ENCODE measurements at places on chromosomes 5 and 9. TPM values are rescaled to one million over a fixed set of nuclear protein-coding genes. Genes with fewer than 3 reads are reported as not detected.

IFNA8 gene
- not detected for total RNA-seq

SPINK6 gene
- not detected for total RNA-seq

TUSC1 gene
- total RNA-seq, result not detected

BTNL8 gene
- not detected for total RNA-seq

DNM1 gene
- total RNA-seq, result 0.63 TPM

PHF24 gene
- total RNA-seq, result 0.12 TPM

NR2F1 gene
- not detected for total RNA-seq

All from activated CD4-positive, alpha-beta memory T cell treated with anti-CD3 and anti-CD28 coated beads for 36 hours (primary cell).